ENCODE measurements at places on chromosomes 5 and 9.

DNA sequence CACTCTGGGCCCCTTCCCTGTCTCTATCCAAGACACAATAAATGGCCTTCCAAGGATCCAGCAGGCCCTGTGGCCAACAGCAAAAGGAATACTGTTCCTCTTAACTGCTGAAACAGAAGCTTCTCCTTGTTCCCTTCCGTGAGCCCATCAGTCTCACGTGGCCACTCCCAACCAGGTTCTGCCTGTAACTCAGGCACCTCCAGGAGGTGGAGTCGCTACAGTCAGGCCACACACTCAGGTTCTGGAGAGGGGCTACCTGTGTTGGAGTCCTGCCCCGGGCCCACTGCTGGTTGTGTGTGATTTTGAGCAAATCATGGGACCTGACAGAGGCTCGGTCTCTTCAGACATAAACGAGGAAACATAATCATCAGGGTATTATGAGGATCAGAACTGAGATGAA lies 10.3 kb downstream of the FAT2 start:
- DNase-seq: no peak

DNA sequence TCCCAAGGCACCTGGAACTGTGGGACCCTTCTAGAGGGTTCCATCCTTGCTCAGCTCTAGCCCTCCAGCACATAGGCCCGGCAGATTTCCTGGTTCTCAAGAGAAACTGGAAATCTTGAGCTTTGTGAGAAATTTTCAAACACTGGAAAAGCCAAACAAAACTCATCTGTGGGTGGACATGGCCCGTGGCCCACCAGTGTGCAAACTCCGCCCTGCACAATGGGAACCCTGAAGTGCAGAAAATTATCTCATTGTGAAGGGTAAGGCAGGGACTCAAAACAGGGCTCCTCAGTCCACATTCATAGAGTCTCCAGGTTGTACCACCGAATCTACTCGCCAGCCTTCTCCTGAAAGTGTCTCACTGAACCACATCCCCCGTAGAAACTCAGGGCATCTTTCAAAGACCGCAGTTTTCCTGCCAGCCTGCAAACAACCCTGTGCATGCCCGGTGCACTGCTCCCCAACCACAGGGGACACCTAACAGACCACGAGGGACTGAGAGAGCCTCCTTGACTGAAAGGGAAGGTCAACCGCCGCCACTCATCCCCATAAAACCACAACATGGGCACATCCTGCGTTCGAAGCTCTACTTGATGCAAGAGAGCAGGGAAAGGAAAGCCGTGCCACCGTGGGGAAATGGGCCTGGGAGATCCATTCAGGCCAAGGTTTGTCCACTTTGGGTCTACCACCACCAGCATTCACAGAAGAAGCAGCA lies 18.1 kb downstream of the ADAMTS2 start:
- no peak for DNase-seq

DNA sequence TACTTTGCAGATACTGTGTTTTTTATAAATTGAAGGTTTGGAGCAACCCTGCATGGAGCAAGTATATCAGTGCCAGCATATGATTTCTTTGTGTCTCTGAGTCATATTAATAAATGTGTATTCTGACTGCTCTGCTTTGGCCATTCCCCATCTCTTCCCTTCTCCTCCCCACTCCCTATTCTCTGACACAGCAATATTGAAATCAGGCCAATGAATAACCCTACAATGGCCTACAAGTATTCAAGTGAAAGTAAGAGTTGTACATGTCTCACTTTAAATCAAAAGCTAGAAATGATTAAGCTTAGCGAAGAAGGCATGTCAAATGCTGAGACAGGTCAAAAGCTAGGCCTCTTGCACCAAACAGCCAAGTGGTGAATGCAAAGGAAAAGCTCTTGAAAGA lies 82.2 kb upstream of the TLX3 start:
- no peak for DNase-seq

GRCh38 chr9:136795000-136795348 lies 1.2 kb upstream of the CCDC183 start:
- no peak for DNase-seq

- DNase-seq: no peak
These were observed 2.2 kb upstream of the PLPP7 start for GRCh38 chr9:131287359-131287758.

DNA sequence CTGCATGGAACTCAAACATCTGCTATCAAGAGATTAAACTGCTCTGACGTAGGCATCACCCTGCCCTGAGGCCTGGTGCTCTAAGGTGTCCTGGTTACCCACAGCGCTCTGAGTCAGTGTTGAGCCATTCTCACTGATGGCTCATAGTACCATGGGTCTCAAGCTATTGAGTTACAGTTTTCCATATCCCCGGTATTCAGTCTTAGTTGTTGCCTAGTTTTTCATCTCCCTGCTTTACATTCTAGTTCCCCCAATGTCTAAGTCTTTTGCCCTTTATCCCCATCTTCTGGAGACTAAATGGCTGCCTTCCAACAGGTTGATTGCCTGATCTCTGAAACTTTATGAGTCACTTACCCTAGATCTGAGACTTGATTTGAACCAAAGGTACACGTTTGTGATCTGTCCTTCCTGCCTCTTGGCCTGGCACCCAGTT lies 161.2 kb upstream of the PTGER4 start:
- no peak for DNase-seq

DNA sequence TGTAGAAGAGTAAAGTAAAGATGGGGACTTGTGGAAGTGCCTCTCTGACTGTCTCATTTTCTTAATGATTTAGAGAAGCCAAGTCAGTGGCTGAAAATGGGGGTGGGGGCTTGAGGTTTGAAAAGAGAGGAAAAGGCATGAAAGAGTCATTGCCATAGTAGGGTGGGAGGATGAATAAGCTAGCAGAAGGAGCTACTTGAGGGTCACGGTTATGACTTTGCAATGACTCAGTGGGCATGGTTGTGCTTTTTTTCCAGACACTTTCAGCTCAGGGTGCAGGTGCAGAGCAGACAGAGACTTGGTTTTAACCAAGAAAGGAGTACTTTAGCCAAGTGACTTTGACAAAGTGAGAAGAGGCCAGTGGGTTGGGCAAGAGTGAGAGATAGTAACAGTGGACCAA lies 117.8 kb downstream of the PTTG1 start:
- no peak for DNase-seq

- no peak for DNase-seq
These were observed 550 bp downstream of the CORO2A start for GRCh38 chr9:98191671-98192502.

- no peak for DNase-seq
These were observed at the start of gene PTPDC1 for GRCh38 chr9:94084314-94084713. Gene PTPDC1, plus strand, starts transcription at chr9:94084464. Its CDS starts 67 bp downstream, at chr9:94084531.

DNA sequence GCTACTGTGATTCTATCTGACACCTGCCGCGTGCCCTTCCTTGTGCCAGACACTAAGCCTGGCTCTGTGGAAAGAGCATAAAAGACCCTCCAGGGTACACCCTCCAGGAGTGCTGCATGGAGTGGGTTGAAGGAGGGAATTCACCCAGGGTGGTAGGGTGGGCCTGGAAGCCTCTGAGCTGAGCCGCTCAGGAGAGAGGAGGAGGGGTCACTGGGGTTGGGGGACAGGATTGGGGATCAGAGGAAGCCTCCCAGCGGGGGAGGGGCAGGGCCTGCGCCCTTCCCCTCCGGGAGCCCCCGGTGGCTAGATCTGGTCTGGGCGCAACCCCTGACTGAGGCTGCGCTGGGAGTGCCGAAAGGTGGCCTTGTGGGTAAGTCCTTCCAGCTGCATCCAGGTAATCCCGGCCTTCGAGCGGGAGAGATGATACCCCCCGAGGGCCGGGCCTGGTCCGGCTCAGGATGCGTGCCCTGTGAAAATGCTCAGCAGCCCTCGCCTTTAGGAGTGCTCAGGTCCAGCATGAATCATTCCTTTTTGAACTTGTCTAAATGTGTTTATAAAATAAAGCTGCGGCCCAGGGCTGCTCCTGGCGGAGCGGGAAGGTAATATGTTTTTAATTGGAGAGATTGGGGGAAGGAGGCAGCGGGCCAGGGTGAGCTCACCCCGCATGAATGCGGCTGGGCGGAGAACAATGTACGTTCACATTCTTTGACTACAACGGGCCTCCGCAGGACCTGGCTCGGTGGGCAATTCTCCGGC lies 118.1 kb upstream of the SMIM23 start:
- no peak for DNase-seq

GRCh38 chr5:68460147-68460798 lies 244.7 kb downstream of the PIK3R1 start:
- DNase-seq: no peak

GRCh38 chr5:178524093-178524882 lies 65.9 kb downstream of the COL23A1 start:
- no peak for DNase-seq

DNA sequence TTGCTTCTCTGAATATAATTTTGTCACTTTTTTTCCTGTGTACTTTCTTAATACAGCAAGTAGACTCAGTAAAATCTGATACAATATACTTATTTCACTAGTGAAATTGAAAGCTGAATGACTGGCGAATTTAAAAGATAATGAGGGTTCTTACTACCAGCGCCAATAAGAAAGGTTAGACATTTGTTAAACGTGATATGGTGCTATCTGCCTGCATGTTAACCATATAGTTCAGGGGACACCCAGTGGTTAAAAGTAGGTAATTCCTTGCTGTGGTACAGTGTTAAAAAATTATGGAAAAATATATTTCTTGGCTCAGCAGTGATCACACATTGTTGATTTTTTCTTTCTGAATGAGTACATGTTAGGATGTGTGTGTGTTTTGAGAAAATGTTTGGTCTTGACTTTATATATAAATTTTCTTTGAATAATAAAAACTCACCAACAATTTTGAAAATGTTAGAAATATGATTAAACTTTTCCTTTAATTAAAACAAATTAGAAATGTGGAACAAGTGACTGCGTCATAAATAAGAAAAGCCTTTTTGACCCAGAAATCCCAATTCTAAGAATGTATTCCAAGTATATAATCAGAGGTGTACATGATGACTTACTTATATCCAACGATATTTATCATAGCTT lies 25.8 kb downstream of the CAST start:
- DNase-seq: no peak

DNA sequence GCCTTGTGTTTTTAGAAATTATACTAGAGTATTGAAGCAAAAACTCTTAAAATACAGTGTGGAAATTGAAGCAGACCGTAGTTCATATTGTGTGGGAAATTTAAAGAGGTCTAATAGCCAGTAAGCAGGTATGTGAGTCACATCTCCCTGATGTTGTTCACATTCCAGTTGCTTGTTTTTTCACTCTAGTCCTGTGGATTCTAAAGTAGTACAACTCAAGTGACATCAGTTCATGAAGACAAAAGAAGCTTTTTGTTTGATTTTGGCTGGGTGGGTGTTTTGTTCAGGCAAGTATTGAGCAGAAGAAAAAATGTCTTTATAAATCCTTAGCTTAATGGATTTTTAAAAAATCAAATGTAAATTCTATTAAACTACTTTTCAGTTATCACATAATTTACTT lies 216.2 kb downstream of the MAN2A1 start:
- no peak for DNase-seq

DNA sequence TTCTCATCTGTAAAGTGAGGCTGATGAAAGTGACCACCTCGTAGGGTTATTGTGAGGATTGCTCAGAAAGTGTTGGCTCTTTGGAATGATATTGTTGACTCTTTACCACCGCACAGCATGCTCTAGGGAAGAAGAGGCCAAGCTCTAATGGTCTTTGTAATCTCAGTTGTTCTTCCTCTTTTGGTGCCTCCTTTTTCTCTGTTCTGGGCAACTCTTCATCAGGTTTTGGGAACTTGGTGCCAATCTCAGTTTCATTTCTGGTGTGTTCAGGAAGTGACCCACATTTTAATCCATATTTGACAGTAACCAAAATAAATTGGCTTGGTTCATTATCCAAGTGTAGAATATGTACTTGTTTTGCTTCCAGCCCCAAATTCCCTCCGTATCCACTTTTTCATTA lies 25.1 kb downstream of the ARHGAP26 start:
- no peak for DNase-seq

DNA sequence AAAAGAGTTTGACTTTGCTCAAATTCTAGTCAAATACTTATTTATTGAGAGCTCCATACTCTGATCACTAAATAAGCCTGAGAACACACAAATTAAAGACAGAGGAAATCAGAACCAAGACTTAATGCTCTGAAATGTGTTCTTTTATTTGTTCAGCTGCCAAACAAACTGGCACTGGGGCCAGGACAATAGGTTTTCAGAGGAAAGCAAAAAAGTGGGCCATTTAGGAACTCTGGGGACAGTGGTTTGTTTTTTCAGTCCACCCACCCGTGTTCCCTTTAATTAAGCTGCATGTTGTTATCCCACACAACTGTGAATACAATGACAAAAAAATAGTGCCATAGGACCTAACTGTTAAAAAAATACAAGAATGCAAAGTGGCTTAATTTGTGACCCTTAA lies 95.4 kb upstream of the RETREG1 start:
- DNase-seq: no peak

Measured in NCI-H1417 treated with DMSO at 0.1 percent for 48 hours (cell line).